Right atrium auricular region (tissue), 2 donors: ENCODE measurements at places on chromosomes 6 and 20.

DNA sequence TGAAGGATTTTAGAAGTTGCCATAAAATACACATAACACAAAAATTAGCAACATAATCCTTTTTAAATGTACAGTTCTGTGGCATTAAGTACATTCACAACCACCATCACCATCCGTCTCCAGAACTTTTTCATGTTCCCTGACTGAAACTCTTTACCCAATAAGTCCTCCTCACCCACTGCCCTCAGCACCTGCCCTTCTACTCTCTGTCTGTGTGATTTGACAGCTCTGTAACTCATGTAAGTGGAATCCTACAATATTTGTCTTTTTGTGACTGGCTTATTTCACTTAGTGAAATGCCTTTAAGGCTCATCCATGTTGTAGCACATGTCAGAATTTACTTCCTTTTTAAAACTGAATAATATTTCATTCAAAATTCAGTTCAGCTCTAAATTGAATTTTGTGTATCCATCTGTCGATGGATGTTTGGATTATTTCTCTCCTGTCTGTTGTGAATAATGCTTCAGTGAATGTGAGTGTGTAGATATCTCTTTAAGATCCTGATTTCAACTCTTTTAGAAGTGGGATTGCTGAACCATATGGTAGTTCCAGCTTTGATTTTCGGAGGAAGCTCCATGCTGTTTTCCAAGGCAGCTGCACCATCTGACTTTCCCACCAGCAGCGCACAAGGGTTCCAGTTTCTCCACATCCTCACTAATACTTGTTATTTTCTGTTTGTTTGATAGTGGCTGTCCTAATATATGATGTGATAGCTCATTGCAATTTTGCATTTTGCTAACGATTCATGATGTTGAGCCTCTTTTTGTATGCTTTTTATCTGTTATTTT is 4.2 kb downstream of the ENTPD6 start:
- peak; percentile 58 for DNase-seq
- no peaks in the 10 kb centered on the region for H3K27me3 ChIP-seq
- peak overlapping the region; percentile 95 for H3K27ac ChIP-seq
- H3K4me3 ChIP-seq, result no peak overlapping the region
- H3K4me1 ChIP-seq, result peaks cover 44% of the 10 kb centered on the region
- no peaks in the 10 kb centered on the region for H3K36me3 ChIP-seq

DNA sequence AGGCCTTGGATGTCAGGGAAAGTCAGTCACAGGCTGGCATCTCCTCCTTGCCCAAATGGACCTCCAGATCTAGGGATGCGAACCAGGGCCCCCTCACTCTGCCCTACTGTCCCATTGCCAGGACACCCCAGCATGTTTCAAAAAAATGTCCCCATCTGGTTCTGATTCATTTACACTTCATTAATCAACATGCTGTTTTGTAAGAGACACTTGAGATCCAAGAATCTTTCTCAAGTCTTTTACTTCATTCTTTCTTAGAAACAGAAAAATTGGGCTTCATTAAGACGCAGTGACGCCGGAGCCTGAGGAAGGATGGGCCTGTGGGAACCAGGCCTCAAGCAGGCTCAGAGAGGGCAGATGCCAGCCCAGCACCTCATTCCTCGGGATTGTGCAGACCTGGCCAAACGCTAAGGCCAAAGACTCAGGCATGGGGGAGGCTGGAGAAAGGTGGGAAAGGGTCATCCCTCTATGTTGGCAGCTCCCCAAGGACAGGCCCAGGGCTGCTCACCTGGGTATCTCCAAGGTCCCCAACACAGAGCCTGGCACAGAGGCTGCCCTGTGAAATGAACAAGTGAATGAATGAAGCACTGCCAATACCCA is 3.8 kb downstream of the RSPO4 start:
- no peak overlapping the region for H3K27ac ChIP-seq
- H3K4me1 ChIP-seq, result peaks cover 2% of the 10 kb centered on the region
- H3K27me3 ChIP-seq, result peaks cover 10% of the 10 kb centered on the region
- H3K4me3 ChIP-seq, result no peak overlapping the region
- no peaks in the 10 kb centered on the region for H3K36me3 ChIP-seq

GRCh38 chr6:139150920-139151319 is 16.0 kb downstream of the HECA start:
- no peaks in the 10 kb centered on the region for H3K27me3 ChIP-seq
- no peaks in the 10 kb centered on the region for H3K36me3 ChIP-seq
- peaks cover 69% of the 10 kb centered on the region for H3K4me1 ChIP-seq

DNA sequence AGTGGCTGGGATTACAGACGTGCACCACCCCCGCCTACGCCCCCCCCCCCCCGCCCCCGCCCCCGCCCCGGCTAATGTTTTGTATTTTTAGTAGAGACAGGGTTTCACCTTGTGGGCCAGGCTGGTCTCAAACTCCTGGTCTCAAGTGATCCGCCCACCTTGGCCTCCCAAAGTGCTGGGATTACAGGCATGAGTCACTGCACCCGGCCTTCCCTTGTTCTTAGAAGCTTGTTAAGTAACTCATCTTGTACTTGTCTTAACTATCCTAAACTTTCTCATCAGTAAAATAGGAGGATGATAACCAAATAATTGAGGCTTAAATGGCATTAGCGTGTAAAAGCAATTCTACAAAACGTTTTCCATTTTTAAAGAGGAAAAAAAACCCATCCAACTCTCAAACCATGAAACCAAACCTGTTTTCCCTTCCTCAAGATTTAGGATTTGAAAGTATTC is 4.2 kb downstream of the CDYL start:
- no peaks in the 10 kb centered on the region for H3K27me3 ChIP-seq
- no peak overlapping the region for H3K4me3 ChIP-seq
- H3K36me3 ChIP-seq, result no peaks in the 10 kb centered on the region
- peaks cover 25% of the 10 kb centered on the region for H3K4me1 ChIP-seq

DNA sequence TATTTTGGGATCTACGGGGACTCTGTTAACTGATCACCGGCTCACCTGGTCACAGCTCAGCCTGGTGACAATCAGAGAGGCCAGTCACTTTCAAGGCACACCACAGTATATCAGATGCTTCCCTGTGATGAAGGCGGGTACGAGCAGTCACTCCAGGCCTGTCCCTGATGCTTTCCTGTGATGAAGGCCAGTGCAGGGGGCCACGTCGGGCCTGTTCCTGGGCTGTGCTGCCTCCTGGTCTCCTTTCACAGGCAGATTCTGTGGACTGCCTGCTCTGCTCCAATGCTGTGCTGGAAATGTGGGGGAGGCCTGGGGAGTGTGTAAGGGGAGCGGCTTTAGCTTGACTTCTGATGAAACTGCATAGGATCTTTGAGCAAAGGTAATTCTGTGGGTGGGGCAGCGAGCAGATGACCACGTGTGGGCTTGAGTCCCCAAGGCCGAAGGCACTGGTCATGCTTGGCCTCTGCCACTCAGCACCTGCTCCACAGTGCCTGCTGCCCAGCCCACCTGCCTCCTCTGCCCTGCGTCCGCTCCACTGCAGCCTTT is 372.6 kb downstream of the TAF4 start:
- no peaks in the 10 kb centered on the region for H3K27me3 ChIP-seq
- no peak overlapping the region for H3K27ac ChIP-seq
- no peak for DNase-seq
- H3K4me3 ChIP-seq, result no peak overlapping the region

- H3K27ac ChIP-seq, result no peak overlapping the region
- H3K36me3 ChIP-seq, result no peaks in the 10 kb centered on the region
- no peak for DNase-seq
- H3K4me3 ChIP-seq, result no peak overlapping the region
- H3K27me3 ChIP-seq, result no peaks in the 10 kb centered on the region
- no peaks in the 10 kb centered on the region for H3K4me1 ChIP-seq
Measured at GRCh38 chr6:82430611-82431010, 67.0 kb downstream of the TPBG start.

DNA sequence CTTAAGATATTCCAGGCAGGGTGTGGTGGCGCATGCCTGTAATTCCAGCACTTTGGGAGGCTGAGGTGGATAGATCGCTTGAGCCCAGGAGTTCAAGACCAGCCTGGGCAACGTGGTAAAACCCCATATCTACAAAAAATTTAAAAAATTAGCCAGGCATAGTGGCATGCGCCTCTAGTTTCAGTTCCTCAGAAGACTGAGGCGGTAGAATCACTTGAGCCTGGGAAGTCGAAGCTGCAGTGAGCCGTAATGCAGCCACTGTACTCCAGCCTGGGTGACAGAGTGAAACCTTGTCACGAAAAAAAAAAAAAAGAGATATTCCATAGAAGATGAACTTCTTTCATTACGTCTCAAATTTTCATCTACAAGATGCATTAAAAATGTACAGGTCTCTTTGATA is 46.7 kb upstream of the ISM1 start:
- H3K27ac ChIP-seq, result no peak overlapping the region
- H3K4me1 ChIP-seq, result no peaks in the 10 kb centered on the region
- H3K27me3 ChIP-seq, result no peaks in the 10 kb centered on the region
- no peak overlapping the region for H3K4me3 ChIP-seq
- H3K36me3 ChIP-seq, result no peaks in the 10 kb centered on the region
- no peak for DNase-seq
